ENCODE measurements at places on chromosomes 12 and 14.

DNA sequence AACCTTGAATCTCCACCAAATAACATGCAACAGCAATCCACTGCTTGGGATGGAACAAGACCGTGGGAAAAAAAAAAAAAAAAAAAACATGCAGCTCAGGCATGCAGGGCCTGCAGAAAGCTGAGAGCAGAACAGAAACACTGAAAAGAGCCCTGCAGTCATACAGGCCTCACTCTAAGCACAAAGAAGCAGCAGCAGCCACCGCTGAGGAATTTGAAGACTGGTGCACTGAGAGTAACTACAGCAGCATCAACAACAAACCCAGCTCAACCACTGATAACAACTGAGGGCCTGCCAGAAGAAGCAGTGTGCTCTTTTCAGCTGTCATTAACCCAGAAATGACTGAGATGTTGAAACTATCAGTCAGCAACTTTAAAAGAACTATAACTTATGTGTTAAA, 354.7 kb upstream of the TMTC1 start:
- no peak for DNase-seq

- no peak for DNase-seq
Measured at GRCh38 chr14:41409806-41410205, 196.9 kb upstream of the LRFN5 start.

GRCh38 chr12:65670775-65671174, 153.5 kb upstream of the HMGA2 start:
- no peak for DNase-seq

DNA sequence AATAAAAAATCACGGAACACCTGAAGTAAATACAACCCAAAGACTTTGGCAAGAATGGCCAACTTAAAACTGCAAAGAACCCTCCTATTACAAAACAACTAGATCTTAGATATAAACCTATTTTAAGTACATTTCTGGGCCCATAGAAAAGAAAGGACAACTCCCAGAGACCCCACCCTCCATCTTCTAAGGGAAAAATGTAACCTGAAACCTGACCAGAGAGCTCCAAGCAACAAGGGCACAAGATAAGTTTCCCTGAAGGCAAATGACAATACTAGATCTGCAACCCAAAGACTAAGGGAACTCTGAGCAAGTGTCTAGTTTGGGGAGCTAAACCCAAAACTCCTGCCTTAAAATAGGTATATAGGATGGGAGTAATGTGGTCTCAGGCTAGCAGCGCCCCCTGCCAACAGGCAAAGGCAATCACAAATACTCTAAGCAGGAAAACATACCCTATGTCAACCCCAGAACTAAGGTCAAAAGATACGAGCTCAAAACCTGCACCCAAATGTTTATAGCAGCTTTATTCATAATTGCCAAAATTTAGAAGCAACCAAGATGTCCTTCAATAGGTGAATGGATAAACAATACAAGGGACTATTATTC, 218.9 kb downstream of the ITPR2 start:
- DNase-seq = peak; percentile 66

DNA sequence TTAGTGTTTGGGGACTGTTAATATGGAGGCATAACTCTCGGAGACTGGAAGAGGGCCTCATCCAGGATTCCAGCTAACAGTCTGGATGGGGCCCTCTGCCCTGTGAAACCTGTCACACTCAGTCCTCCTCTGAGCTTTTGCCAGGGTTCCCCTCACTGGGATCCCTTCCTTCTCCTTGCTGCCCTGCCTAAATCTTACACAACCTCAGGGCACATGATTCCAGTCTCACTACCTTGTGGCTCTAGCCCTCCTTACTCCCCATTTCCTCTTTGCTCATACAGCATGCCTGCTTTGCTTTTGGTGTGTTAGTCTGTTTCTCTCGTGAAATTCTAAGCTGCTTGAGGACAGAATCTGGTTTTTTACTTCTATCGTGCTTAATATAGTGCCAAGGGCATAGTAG, 942 bp upstream of the GSG1 start:
- no peak for DNase-seq

DNA sequence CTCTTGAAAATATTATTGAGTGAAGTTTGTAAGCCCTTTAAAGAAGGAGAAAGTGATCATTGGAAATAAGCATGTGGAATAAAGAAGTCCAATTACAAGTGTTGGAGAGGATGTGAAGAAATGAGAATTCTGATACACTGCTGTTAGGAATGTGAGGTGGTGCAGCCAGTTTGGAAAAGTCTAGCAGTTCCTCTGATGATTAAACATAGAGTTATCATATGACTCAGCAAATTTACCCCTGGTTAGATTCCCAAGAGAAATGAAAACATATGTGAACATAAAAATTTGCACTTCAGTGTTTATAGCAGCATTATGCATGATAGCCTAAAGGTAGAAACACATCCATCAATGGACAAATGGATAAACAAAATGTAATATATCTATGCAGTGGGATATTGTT, 319.9 kb downstream of the AEBP2 start:
- DNase-seq = peak; percentile 42

DNA sequence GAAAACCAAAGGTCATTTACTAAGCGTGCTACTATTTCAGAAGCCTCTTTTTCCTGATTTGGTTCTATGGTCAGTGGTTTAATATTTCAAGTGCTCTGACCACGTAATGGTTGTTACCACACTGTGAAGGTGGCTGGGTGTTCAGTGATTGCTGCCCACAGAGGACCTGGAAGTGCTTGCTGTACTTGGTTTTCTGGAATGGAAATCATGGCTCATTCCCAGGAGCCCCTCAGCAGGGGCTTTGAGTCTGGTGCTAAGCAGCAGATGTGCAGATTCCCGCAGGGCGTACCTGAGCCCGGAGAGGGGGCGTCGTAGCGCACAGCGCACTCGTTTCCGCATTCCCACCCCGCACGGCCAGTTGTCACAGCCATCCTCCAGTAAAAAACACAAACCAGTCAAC, 50.5 kb downstream of the TRAF3 start:
- no peak for DNase-seq

- no peak for DNase-seq
Measured at GRCh38 chr12:2691345-2692071, 103.3 kb upstream of the FKBP4 start.

DNA sequence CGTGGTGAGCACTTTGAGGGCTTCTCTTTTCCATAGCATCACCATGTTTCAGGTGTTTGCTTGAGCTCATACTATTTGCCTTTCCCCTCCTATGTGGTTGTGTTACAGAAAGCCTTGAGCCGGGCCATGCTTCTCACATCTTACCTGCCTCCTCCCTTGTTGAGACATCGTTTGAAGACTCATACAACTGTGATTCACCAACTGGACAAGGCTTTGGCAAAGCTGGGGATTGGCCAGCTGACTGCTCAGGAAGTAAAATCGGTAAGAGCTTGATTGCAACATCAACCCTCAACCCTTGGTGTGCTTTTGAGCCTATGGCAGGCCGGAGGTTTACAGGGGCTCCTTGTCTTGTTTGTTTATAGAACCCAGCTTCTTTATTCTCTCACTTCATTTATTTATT, 8.1 kb downstream of the LETMD1 start:
- DNase-seq = peak; percentile 36

GRCh38 chr12:119679081-119679480, 11.1 kb downstream of the PRKAB1 start:
- no peak for DNase-seq

GRCh38 chr12:2284321-2284813, 231.6 kb downstream of the CACNA1C start:
- no peak for DNase-seq

- DNase-seq = no peak
Measured at GRCh38 chr14:65296876-65297275, 115.7 kb upstream of the FUT8 start.

GRCh38 chr12:11958221-11959091, 112.3 kb upstream of the BCL2L14 start:
- DNase-seq = peak; percentile 78

- peak; percentile 87 for DNase-seq
Measured at GRCh38 chr12:70648831-70649230, 11.6 kb upstream of the PTPRB start.

- DNase-seq = no peak
Measured at GRCh38 chr12:130186651-130187268, 24.5 kb downstream of the FZD10 start.

DNA sequence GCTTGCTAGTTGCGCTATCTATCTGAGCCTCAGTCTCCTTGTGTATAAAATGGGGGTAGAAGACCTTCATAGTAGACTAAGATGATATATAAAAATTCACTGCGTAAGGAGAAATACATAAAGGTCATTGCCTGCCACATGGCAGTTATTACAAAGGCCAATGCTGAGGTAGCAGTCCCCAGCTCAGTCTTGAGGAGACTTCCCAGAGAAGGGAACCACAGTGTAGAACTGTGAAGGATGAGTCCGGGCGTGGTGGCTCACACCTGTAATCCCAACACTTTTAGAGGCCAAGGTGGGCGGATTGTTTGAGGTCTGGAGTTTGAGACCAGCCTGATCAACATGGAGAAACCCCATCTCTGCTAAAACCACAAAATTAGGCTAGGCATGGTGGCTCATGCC, 17.1 kb upstream of the SP7 start:
- no peak for DNase-seq

DNA sequence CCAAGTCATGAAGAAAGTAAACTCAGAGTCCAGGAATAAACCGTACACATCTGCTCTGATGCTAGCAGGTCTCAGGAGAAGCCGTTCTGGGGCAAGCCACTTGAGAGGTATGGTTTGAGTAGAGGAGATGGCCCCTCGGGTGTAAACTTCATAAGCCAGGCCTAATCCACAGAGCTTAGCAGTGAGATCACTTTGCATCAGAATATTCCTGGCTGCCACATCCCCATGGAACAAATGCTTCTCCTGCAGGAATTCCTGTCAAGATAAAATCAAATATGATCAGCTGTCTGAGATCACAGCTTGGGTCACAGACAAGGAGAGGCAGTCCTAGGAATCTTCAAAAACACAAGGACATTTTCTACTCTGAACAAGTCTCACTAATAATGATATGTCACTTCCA, 11.2 kb upstream of the MAGOHB start:
- peak; percentile 52 for DNase-seq

DNA sequence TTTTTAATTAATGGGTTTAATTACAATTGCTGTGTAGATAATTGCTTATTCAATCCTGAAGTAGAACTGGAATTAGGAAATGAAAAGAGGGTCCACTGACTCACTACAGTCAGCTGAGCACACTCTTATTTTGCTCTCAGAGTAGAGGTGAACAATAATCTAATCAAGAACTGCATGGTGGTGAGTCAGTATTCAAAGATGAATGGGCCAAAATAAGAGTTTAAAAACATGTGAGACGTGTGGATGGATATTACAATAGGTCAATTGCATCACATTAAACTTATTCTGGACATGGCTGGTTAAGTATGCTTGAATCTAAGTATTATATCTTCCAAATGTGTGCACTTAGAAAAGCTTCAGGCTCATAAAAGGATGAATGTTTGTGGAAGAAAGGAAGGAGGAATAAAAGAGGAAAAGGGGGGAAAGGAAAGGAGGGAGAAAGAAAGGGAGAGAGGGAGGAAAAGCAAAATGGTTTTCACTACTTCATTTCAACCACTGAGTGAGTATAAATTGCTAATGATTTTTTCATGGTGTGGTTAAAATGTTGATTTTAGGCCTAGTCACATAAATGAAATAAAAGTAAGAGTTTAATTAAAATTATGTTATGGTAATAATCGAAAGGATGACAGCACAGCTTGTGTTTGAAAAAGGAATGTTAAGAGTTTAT, 27.0 kb upstream of the EEA1 start:
- DNase-seq = peak; percentile 76

GRCh38 chr14:60184146-60184904, 19.1 kb upstream of the DHRS7 start:
- peak; percentile 72 for DNase-seq

- DNase-seq = no peak
Measured at GRCh38 chr12:108187831-108188230, 58.7 kb downstream of the WSCD2 start.

GRCh38 chr12:88242571-88242925, 100.4 kb downstream of the TMTC3 start:
- no peak for DNase-seq

GRCh38 chr12:109963743-109964429, 32.3 kb downstream of the GIT2 start:
- no peak for DNase-seq

GRCh38 chr12:110037315-110037714, 11.0 kb downstream of the C12orf76 start:
- DNase-seq = no peak

DNA sequence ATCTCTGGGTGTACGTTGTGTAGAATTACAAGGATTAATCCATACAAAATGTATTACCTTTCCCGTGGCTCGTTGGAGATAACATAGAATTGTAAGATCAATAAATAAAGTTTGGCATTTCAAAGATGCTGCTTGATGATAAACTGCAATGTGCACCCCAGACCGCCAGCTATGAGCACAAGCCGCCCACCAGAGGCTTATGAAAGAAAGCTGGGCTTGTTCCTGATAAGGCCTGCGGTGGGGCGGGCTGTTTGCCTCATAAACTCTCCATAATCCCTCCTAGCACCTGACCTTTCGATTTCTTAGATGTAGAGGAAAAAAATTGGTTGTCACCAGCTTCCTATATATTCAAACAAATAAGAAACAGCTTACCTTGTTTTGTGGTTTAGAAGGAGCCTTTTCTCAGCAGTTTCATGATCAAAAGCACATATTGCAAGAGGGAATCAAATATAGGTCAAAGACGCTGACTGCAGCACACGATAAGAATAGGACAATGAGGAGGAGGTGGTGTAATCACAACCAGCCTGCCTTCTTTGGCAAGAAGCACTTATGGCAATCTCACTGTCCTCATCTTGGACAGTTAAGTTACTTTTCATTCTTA, 293.6 kb downstream of the RMST start:
- no peak for DNase-seq

DNA sequence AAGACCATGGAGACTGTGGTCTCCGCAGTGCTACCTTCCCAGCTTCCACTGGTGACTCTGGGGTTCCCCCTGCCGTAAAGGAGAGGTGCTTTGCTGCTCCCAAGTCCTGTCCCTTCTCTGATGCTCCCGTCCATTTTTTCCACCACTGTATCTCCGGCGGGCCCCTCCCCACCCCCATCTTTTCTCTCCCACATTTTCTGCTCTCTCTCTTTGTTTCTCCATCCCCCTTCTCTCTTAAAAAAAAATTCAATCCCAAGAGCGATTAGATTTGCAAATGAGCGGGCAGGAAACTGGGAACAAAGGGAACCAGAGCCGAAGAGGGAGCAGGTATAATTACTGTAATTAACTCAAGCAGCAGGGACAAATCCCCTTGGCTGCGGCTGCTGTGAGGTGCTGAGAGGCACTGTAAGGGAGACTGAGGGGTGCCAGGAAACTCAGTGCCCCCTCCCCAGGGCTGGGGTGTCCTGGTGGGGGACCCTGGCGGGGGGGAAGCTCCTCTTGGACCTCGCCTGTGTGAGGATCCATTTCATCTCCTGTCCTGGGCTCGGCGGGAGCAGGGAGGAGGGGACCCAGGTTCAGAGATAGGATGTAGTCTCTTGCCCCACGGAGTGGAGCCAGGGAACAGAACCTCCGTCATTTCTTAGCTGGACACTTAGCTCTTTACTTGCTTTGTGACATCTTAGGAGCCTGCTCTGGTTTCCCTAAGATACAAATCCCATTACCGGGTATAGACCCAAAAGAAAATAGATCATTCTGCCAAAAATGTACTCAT, 140.4 kb upstream of the NRXN3 start:
- no peak for DNase-seq

GRCh38 chr12:7486512-7486911, 17.1 kb downstream of the CD163 start:
- no peak for DNase-seq

Measured in lung microvascular endothelial cell (primary cell).